Vagina (tissue), 2 donors: ENCODE measurements at places on chromosomes 16 and 17.

- DNase-seq, result no peak
Observed at GRCh38 chr17:4739122-4740024, at the start of the genes CXCL16 and ZMYND15. Gene CXCL16 (minus strand): TSS chr17:4739928. CDS start chr17:4739339, 589 bp downstream. Gene ZMYND15 (plus strand): TSS chr17:4739833. CDS start chr17:4740549, 716 bp downstream.

GRCh38 chr16:82993926-82994325, 367.2 kb downstream of the CDH13 start:
- DNase-seq, result no peak

- DNase-seq, result no peak
Observed at GRCh38 chr17:16329519-16330271, 23.6 kb downstream of the CENPV start.

DNA sequence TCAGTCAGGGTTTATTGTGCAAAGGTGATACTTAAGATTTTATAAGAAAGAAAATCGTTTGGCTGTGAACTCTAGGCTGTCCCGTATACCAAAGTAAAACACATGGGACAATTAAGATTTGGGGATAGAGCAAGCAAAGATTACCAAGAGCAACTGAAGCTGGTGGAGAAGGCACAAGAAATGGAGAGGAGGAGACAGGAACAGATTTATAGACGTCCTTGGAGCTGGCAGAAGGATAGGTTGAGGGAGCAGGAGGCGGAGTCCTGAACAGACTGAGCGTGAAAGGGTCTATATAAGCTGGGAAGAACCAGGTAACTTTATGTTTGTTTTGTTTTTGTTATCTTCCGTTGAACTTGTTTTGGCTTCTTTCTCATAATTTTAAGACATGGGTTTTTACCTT, 3.8 kb downstream of the TNRC6C start:
- no peak for DNase-seq

GRCh38 chr17:17076066-17076465, 33.8 kb downstream of the MPRIP start:
- no peak for DNase-seq

DNA sequence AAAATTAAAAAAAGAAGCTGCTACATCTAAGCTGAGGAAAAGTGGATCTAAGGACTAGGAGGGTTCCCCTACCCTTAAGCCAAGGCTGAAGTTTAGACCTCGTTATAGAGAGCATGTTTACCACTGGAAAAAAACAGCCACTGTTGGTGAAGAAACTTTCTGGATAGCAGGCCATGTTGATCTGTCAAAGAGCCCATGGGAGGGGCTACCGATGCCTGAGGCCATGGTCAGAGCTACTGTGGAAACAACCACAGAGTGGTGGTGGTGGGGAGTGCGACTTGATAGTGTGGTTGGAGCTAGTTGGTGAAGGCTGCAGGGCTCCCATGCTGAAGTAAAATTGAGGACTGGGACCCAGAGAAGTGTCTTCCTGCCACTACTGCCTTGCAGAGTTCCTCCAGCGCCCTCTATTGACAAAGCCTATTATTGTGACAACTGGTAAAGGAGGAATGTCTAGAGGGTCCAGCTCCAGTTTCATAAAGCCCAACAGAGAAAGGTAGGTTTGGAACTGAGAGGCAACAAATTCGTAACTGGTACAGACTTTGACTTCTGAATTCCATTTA, 12.7 kb upstream of the FAM20A start:
- DNase-seq, result no peak

DNA sequence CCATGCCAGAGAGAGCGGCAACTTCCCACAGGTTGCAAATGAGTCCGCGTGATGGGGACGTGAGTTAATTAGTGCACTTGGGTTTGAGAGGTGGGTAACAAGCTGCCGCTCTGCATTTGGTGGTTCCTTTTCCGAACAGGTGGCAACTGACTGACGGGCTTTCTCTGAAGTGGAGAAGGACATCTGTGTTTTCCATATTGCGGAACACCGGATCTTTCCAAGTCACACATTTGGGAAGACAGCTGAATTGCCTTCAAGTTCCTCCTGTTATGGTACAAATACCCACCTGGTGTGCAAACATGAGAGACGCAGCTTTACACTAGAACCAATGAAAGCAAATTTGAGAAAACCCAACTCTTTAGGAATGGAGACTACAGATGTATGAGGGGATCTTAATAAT, 451.3 kb upstream of the ZFHX3 start:
- DNase-seq, result no peak

- DNase-seq, result no peak
Observed at GRCh38 chr17:9361188-9361955, 214.2 kb downstream of the STX8 start.

- no peak for DNase-seq
Observed at GRCh38 chr16:51445250-51445649, 294.2 kb upstream of the SALL1 start.

DNA sequence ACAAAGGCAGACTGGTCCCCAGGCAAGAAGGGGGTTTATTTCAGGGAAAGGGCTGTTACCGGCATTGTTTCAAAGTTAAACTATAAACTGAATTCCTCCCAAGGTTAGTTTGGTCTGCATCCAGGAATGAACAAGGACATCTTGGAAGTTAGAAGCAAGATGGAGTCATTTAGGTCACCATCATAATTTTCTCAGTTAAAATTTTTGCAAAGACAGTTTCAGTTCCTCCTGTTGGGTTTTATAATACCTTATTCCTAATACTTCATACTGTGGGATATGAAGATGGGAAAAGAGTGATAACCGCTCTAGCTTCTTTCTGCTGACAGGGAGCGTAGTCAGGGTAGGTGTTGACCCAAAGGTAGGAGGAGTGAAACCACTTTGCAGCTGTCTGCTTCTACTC, 24.8 kb downstream of the PMM2 start:
- no peak for DNase-seq
